ENCODE measurements at places on chromosomes 11 and 22.
A peak's percentile ranks its signal among the peaks of the same experiment; 100 is the strongest.

DNA sequence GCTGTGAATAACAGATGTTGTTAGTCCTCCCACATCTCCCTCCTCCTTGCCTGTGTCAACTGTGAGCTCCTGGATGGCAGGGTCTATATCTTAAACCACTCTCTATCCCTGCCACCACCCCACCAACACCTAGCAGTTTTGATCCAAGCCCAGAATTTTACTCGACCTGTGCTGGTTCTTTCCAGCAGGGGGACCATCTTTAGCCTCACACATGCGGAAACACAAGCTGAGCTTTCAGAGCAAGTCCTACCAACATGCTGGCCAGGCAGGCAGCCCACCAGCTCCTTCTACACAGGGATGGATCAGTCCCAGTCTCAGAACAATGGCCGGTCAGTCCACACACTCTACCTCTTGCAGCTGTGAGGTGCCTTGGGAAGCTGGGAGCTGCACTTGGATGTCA is 231.5 kb downstream of the NXPE2 start:
- DNase-seq = no peak

GRCh38 chr11:78282821-78283220 is 94.1 kb downstream of the USP35 start:
- no peak for DNase-seq

DNA sequence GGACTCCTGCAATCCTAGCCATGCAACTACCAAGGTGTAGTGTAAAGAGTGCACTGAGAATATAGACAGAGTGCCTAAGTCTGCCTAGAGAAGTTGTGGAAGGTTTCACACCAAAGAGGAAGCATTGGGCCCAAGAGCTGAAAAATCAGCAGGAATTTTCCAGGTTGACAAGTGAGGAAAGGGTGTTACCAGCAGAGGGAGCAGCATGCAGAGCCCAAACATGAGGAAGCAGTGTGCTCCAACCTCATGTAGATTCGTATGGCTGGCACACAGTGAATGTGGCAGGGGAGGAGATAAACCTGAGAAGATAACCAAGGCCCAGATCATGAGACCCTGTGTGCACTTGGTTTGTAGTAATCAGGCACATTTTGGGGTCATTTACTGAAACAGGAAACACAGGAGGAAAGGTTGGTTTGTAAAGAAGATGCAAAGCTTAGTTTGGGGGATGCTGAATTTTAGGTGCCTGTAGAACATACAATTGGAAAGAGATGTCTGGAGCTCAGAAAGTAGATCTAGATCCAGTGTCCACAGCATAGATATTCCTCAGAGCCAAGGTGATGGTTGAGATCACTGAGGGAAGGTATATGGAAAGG is 1.7 kb downstream of the HPX start:
- peak; percentile 15 for DNase-seq

GRCh38 chr11:14969901-14970323 is 2.2 kb downstream of the CALCA start:
- DNase-seq = no peak

- DNase-seq = no peak
These were observed 41.2 kb downstream of the MYEOV start for GRCh38 chr11:69335007-69335780.

GRCh38 chr22:32917577-32918354 is 116.3 kb downstream of the TIMP3 start:
- no peak for DNase-seq

GRCh38 chr11:15228331-15228849 is 113.7 kb downstream of the INSC start:
- no peak for DNase-seq

- DNase-seq = peak; percentile 89
These were observed 14.0 kb downstream of the RPS6KA4 start for GRCh38 chr11:64372802-64373597.

- DNase-seq = no peak
These were observed 33.7 kb upstream of the EED start for GRCh38 chr11:86210898-86211297.

DNA sequence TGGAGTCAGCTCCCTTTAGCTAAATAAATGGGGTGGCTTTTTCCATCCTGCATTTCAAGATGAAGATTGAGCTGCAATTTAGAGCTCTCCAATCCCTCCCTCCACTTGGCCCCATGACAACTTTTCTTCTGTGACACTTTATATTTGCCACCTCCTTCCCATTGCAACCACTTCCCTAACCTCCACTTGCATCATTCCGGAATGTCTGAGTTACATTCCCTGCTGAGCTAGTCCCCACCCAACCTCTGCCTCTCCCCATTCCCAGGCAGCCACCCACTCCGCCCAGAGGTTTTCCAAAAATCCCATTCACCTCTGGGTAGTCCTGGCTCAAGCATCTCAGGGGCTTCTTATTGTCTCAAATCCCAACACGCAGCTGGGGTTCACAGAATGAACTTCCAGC is 24.7 kb downstream of the PC start:
- no peak for DNase-seq

GRCh38 chr11:12602421-12602820 is 71.8 kb upstream of the TEAD1 start:
- DNase-seq = no peak
